ENCODE measurements at places on chromosomes 2 and 18.
A peak's percentile ranks its signal among the peaks of the same experiment; 100 is the strongest.

GRCh38 chr2:39718483-39718882 lies 52.8 kb downstream of the TMEM178A start:
- no peak for DNase-seq

DNA sequence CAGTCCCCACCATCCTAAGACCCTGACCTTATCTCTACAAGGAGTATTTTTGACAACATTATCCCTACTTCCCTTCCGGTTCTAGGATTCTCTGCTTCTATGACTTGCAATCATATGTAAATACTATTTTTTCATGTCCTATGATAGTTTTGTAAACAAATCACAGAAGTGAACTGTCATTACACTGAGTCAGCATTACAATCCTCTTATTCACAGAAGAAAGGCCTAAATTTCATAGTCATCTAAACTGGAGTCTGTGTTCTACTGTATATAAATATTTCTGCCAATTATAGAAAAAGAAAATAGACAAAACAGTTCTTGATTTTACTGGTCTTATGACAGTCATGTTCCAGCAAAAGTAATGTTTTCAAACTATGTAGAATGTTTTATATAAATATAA lies 265.1 kb downstream of the NCKAP5 start:
- no peak for DNase-seq

GRCh38 chr2:39730685-39731302 lies 48.3 kb downstream of the THUMPD2 start:
- DNase-seq: no peak

GRCh38 chr18:69328086-69328485 lies 72.6 kb upstream of the DOK6 start:
- no peak for DNase-seq

DNA sequence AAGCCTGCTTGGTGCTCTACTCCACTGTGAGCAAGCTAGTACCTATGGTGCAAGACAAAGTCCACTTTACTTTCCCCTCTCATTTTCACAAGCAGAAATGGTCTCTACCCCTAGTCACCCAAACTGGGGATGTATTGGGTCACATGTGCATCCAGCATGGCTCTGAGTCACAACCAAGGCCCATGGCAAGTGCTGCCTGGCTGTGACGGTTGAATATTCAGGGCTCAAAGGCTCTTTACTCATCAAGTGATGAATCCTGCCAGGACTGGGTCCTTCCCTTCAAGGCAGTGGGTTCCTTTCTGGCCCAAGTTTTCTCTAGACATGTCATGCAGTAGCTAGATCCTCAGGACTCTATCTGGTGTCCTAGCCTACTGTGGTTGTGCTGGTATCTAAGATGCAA lies 311.5 kb downstream of the DLGAP1 start:
- no peak for DNase-seq

GRCh38 chr2:60400462-60401246 lies 152.8 kb downstream of the BCL11A start:
- DNase-seq: no peak

GRCh38 chr2:31081492-31081891 lies 56.7 kb downstream of the GALNT14 start:
- no peak for DNase-seq

GRCh38 chr2:106172649-106173048 lies 21.5 kb downstream of the UXS1 start:
- DNase-seq: no peak

- DNase-seq: peak; percentile 91
Observed at GRCh38 chr2:105645031-105645937, 99.4 kb upstream of the NCK2 start.

DNA sequence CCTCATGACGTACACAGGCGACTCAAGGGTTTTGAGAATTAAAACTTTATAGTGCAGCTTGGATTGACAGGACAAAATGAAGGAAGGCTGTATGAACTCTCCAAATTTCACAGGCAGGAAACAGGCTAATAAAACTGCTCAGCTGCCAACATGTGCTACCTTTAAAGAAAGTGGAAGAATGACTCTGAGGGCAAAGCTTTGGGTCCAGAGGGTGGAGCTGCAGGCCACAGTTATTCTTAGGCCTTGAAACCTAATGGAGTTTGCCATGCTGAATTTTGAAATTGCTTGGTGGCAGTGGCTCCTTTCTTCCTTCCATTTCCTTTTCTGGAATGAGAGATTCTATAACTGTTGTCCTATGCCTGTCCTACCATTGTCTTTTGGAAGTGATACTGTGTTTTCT lies 34.8 kb downstream of the HAT1 start:
- peak; percentile 55 for DNase-seq

DNA sequence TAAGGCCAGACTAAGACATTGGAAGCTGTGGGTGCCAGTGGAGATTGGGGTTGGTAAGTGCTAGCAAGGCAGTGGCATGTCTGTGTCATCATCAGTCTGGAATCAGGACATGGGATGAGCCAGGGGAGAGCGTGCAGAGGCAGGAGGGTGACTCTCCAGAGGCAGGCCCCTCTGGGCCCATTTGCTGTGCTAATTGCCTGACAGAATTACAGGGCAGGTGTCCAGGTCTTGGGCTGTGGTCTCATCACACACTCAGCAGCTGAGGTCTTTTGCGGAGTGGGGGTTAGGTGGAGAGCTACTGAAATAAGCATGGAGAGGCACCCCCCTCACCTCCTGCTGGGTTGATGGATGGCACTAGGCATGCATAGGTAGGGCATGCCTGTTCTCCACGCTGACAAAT lies 57.4 kb downstream of the CELF4 start:
- no peak for DNase-seq

- DNase-seq: no peak
Observed at GRCh38 chr2:45256867-45257641, 247.8 kb upstream of the SIX2 start.

- DNase-seq: no peak
Observed at GRCh38 chr18:24446953-24447538, 13.4 kb upstream of the HRH4 start.

GRCh38 chr2:100281521-100282438 lies 40.5 kb downstream of the LONRF2 start:
- DNase-seq: peak; percentile 34

- no peak for DNase-seq
Observed at GRCh38 chr2:171745141-171745540, 57.9 kb downstream of the DYNC1I2 start.

GRCh38 chr2:158115202-158115767 lies 13.6 kb downstream of the UPP2 start:
- no peak for DNase-seq

- DNase-seq: no peak
Observed at GRCh38 chr2:181627545-181627944, 29.4 kb downstream of the CERKL start.

- no peak for DNase-seq
Observed at GRCh38 chr2:219081096-219081495, 20.4 kb upstream of the IHH start.

GRCh38 chr2:181679544-181679979 lies 755 bp downstream of the NEUROD1 start:
- DNase-seq: no peak

GRCh38 chr2:96808176-96808837 lies 7.8 kb upstream of the CNNM3 start:
- no peak for DNase-seq

DNA sequence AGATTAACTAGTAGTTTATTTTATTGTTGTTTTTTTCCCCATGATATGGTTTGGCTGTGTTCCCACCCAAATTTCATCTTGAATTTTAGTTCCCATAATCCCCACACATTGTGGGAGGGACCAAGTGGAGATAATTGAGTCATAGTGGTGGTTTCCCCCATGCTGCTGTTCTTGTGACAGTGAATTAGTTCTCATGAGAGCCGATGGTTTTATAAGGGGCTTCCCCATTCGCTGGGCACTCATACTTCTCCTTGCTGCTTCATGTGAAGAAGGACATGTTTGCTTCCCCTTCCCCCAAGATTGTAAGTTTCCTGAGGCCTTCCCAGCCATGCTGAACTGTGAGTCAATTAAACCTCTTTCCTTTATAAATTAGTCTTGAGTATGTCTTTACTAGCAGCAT lies 36.5 kb downstream of the GALNT14 start:
- DNase-seq: no peak

GRCh38 chr2:6820903-6821584 lies 44.7 kb downstream of the CMPK2 start:
- DNase-seq: no peak
